ENCODE measurements at places on chromosomes 5 and 9.

GRCh38 chr9:132970324-132971062 lies 8.0 kb upstream of the GFI1B start:
- DNase-seq: no peak

GRCh38 chr5:65971643-65972042 lies 45.3 kb downstream of the ERBIN start:
- DNase-seq: no peak

GRCh38 chr9:124869466-124869985 lies 7.6 kb downstream of the ARPC5L start:
- DNase-seq: no peak

- DNase-seq: peak; percentile 0
Observed at GRCh38 chr5:123371575-123372179, 51.5 kb downstream of the CEP120 start.

DNA sequence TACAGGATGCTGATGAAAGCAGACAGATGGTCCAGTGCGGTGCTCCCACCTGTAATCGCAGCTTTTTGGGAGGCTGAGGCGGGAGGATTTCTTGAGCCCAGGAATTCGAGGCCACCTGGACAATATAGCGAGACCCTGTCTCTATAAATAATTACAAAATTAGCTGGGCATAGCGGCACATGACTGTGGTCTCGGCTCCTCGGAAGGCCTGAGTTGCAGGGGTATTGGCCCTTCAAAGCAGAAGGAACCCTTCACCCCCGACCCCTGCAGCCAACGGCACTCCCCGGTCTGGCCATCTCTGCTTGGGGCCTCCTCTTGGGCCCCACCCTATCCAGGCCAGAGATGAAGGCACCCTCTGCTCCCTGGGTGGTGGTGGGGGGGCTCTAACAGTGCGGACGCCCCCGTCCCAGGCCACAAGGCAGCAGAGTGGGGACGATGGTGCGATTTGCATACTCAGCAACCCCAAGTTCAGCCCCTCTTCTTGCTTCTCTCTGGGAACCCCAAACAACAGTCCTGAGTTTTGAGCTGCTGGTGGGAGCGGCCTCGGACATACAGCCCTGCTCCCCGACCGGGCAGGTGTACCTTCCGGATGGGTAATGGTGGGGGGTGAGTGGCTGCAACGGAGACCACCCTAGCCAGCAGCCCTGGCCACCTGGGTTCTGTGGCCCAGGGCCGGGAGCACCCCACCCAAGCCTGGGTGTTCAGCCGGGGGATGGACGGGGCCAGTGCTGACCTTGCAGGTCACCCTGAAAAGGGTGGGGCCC lies 50.7 kb downstream of the NACC2 start:
- DNase-seq: no peak

- no peak for DNase-seq
Observed at GRCh38 chr5:138962614-138963370, 87.7 kb upstream of the LRRTM2 start.

DNA sequence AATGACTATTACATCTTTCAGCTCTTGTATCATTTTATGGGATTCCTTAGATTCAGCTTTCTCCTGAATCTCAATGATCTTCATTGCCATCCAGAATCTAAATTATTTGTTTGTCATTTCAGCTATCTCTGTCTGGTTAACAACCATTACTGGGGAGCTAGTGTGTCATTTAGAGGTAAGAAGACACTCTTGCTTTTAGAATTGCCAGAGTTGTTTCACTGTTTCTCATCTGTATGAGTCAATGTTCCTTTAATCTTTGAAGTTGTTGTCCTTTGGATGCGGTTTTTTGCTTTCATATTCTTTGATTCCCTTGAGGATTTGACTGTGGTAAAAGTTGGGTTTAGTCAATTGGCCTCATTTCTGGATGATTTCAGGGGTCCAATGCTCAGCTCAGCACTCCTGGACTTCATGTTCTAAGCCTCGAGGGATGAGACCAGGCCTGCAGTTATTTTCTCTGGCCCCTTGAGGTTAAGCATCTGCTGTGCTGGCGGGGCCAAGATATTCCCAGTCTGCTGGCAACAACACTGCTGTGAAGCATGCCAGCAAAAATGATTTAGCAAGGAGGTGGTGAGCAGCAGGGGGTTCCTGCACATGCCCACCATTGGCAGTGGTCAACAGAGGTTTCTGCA lies 102.4 kb upstream of the PCSK5 start:
- DNase-seq: no peak

DNA sequence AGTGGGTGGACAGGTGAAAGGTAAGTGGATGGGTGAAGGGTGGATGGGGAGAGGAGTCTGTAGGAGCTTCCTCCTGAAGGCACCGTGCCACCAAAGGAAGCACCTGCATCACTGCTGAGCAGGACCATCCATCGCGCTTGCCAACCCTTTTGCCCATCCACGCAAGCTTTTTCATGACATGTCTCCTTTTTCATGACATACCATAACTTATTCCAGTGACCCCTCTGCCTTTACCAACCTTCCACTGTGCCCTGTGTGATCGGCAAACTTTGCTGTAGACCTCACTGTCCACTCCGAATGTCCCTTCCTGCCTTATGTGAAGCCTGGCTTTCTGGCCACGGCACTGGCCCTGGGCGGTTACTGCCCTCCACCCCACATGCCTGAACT lies 13.4 kb downstream of the FLT4 start:
- no peak for DNase-seq

DNA sequence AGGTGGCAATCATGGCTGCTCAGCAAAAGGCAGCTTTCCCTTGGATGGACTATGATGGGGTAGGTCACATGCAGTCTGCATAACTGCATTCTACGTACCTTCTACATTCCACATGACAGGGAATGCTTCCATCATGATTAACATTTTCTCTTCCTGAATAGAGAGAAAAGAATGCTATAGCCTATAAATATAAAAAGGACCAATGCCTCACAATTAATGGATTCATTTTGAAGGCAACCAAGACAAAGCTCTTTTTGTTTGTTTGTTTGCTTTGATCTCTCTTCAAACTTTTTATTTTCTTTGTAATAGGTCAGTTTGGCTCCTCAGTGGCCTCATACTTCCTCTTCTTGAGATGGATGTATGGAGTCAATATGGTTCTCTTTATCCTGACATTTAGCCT lies 201.3 kb downstream of the ALDH1A1 start:
- DNase-seq: no peak

DNA sequence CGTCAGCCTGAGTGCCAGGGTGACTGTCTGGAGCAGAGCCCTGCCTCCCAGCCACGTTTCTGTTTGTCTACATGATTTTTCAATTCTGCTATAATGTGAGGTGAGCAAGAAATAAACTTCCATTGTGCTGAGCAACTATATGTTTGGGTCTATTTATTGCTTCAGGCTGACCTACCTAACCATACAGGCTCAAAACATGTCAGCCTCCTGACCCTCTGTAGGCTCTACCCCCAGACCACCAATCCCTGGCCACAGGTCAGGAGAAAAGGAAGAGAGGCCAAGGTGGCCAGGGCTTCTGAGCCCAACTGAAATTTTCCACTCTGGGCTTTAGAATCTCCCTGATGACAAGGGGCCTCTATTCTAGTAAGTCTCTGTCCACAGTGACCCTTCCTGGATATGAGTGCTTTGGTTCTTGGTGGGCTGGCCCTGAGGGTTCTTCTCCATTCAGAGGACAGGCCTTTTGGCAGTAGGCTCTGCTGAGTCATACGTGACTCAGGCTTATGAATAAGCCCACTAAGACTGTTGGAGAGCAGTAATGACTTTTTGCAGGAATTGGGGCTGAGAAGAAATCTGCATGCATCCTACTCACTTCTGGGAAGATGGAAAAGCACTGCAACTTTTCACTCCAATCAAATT lies 117.2 kb upstream of the TBCA start:
- no peak for DNase-seq

- DNase-seq: peak; percentile 63
Observed at GRCh38 chr5:59660737-59661136, 232.8 kb downstream of the PDE4D start.

GRCh38 chr9:79524266-79524665 lies 47.5 kb upstream of the TLE4 start:
- DNase-seq: no peak
